ENCODE measurements at places on chromosomes 7 and 10.

DNA sequence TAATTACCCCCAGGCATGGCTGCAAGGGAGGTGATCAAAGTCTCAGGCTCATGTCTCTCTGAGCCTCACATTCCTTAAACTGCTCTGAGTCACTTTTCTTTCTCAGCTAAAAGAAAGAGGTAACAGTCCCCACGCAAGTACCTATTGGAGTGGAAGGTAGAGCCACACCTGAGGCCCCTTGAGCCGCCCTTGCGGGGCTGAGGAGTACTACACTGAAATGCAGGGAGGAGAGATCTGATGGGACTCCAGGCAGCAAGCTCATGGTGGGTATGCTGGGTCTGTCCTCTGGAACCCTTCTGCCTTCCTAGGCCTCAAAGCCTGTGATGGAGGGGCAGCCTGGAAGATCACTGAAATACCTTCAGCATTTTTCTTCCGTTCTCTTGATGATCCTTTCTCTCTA, 960.0 kb downstream of the DNAJB9 start:
- DNase-seq = no peak
- H3K27ac ChIP-seq = no peak overlapping the region
- no peaks in the 10 kb centered on the region for H3K4me1 ChIP-seq
- H3K4me3 ChIP-seq = no peak overlapping the region
- no peaks in the 10 kb centered on the region for H3K36me3 ChIP-seq
- H3K27me3 ChIP-seq = no peaks in the 10 kb centered on the region

GRCh38 chr10:54057357-54057756, 743.7 kb downstream of the PCDH15 start:
- no peak overlapping the region for H3K4me3 ChIP-seq
- DNase-seq = no peak
- no peaks in the 10 kb centered on the region for H3K27me3 ChIP-seq
- H3K27ac ChIP-seq = no peak overlapping the region

- peaks cover 8% of the 10 kb centered on the region for H3K4me1 ChIP-seq
- peaks cover 7% of the 10 kb centered on the region for H3K36me3 ChIP-seq
- H3K27ac ChIP-seq = no peak overlapping the region
- H3K4me3 ChIP-seq = no peak overlapping the region
- no peaks in the 10 kb centered on the region for H3K27me3 ChIP-seq
These were observed 8.7 kb downstream of the ZMIZ2 start for GRCh38 chr7:44757311-44757710.

- no peak overlapping the region for H3K27ac ChIP-seq
- no peaks in the 10 kb centered on the region for H3K27me3 ChIP-seq
- H3K4me3 ChIP-seq = no peak overlapping the region
- no peaks in the 10 kb centered on the region for H3K4me1 ChIP-seq
- no peaks in the 10 kb centered on the region for H3K36me3 ChIP-seq
- no peak for DNase-seq
These were observed 185.8 kb downstream of the HGF start for GRCh38 chr7:81583882-81584533.

- no peak overlapping the region for H3K27ac ChIP-seq
- no peaks in the 10 kb centered on the region for H3K4me1 ChIP-seq
- H3K36me3 ChIP-seq = peaks cover 6% of the 10 kb centered on the region
- H3K4me3 ChIP-seq = no peak overlapping the region
These were observed 632.1 kb upstream of the KCND2 start for GRCh38 chr7:119640861-119641260.

DNA sequence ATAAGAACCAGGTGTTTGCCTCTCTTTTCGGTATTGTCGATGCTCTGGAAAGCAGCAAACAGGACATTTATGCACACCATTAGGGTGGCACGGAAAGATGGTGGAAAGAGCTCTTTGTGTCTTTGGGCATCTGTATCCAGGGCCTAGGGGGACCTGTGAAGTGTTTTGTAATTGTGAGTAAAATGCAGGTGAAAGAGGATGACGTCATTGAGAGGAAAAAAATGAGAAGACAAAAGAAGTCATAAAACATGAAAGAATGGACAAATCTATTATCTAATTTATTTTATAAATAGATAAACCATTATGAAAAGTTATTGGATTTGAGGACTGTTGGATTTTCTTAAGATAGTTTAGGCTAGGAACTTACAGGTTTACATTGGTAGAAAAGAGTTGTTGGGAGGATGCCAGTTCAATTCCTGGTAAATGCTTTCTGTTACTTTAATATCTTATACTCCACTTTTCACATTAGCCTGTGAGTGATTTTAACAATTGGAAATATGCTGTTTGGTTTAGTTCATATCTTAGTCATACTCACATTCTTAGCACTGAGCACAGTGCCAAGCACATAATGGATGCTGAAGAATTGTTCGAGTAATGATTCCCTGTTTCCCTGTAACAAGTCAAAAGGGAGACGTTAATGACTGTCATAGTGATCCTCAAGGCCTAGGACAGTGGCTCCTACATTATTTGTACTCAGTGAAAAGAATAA, 62.6 kb downstream of the EXOC4 start:
- DNase-seq = no peak
- no peak overlapping the region for H3K4me3 ChIP-seq
- H3K27me3 ChIP-seq = no peaks in the 10 kb centered on the region
- no peak overlapping the region for H3K27ac ChIP-seq
- peaks cover 61% of the 10 kb centered on the region for H3K36me3 ChIP-seq

DNA sequence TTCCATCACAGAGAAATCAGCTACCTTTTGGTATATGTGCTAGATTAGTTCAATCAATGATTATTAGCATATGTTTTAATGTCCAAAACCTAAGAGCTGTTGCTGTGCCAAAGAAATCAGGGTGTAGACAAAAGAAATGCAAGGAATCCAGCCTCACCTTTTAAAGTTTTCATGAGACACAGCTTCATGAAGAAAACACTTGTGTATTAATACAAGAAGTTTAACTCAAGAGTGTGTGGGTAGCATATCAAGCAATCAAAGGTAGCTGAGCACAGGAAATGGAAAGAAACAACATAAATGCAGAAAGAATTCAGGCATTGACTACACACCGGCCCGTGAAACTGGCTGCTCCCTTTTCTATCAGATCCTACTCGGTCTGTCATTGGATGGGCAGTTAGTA, 76.0 kb upstream of the CAV2 start:
- no peak for DNase-seq
- H3K27ac ChIP-seq = no peak overlapping the region
- no peak overlapping the region for H3K4me3 ChIP-seq
- no peaks in the 10 kb centered on the region for H3K4me1 ChIP-seq
- no peaks in the 10 kb centered on the region for H3K36me3 ChIP-seq

- H3K27me3 ChIP-seq = no peaks in the 10 kb centered on the region
- H3K4me3 ChIP-seq = no peak overlapping the region
- no peaks in the 10 kb centered on the region for H3K36me3 ChIP-seq
- no peak overlapping the region for H3K27ac ChIP-seq
These were observed 9.3 kb upstream of the GATAD1 start for GRCh38 chr7:92437956-92438491.

GRCh38 chr7:134067164-134067563, 60.0 kb upstream of the LRGUK start:
- no peak overlapping the region for H3K27ac ChIP-seq
- no peak for DNase-seq
- peaks cover 35% of the 10 kb centered on the region for H3K36me3 ChIP-seq
- H3K4me3 ChIP-seq = no peak overlapping the region

GRCh38 chr7:26078437-26079336, 73.3 kb upstream of the NFE2L3 start:
- H3K27ac ChIP-seq = no peak overlapping the region
- H3K4me3 ChIP-seq = no peak overlapping the region

GRCh38 chr7:39338716-39339115, 227.5 kb upstream of the YAE1 start:
- DNase-seq = no peak
- H3K27ac ChIP-seq = no peak overlapping the region
- no peak overlapping the region for H3K4me3 ChIP-seq
- H3K36me3 ChIP-seq = no peaks in the 10 kb centered on the region
- no peaks in the 10 kb centered on the region for H3K4me1 ChIP-seq
- peaks cover 23% of the 10 kb centered on the region for H3K27me3 ChIP-seq

DNA sequence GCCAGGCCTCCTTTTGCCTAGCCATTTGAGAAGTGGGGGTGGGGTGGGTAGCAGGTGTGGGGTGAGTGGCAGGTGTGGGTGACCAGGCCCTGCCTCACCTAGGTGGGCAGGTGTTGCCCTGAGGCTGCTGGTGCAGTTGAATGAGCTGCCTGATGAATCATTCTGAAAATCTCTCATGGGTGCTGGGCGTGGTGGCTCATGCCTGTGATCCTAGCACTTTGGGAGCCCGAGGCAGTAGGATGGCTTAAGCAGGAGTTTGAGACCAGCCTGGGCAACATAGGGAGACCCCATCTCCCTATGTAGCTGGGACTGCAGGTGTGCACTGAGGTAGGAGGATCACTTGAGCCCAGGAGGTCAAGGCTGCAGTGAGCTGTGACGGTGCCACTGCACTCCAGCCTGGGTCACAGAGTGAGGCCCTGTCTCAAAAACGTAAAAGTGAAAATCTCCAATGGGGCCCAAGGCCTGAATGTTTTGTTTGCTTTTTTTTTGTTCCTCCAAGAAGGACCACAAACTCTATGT, 17.7 kb downstream of the TSPAN14 start:
- H3K4me3 ChIP-seq = peak overlapping the region; percentile 99
- no peak for DNase-seq

DNA sequence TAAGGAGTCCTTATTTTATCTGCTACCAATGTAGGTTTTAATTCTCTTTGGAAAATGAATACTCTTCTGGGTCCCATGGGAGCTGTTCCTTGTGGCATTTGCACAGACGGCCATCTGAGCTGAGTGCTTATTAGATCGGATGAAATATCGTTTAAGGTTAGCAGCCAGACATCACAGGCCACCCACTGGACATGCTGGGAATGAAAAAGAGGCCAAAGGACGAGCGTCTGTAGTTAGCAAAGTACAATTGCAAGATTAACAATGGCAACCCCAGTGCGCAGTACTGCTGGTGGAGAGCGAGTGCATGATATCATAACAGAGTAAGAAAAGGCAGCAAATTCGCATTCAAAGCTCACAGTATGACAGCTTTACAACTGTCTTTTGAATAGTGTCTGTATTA, 28.3 kb upstream of the CREB5 start:
- H3K36me3 ChIP-seq = no peaks in the 10 kb centered on the region
- no peak for DNase-seq
- H3K27me3 ChIP-seq = peaks cover 6% of the 10 kb centered on the region
- H3K4me3 ChIP-seq = no peak overlapping the region
- H3K27ac ChIP-seq = no peak overlapping the region
- H3K4me1 ChIP-seq = no peaks in the 10 kb centered on the region

DNA sequence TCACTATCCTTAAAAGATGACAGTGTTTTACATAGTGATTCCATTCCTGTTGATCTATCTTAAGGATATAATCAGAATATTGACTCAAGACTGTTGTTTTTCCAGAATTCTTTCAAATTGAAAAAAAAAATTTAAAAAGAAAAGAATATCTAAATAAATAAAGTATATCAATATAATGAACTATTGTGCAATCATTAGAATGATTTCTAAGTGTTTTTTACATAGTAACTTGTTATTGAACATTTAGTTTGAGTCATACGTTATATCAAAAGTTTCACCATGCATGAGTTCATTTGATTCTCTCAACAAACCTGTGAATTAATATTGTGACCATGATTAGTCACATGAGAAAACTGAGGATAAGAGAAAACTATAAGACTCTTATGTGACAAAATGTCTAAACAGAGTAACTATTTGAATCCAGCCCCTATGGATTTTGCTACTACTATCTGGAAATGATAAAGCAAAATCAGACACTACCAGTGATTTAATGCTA, 46.1 kb downstream of the KLF6 start:
- no peak overlapping the region for H3K4me3 ChIP-seq
- no peak overlapping the region for H3K27ac ChIP-seq
- no peak for DNase-seq
- H3K27me3 ChIP-seq = no peaks in the 10 kb centered on the region
- peaks cover 22% of the 10 kb centered on the region for H3K4me1 ChIP-seq

- no peak overlapping the region for H3K4me3 ChIP-seq
- H3K27ac ChIP-seq = no peak overlapping the region
- DNase-seq = no peak
- peaks cover 8% of the 10 kb centered on the region for H3K4me1 ChIP-seq
- H3K27me3 ChIP-seq = peaks cover 15% of the 10 kb centered on the region
- no peaks in the 10 kb centered on the region for H3K36me3 ChIP-seq
These were observed 324.7 kb upstream of the NPVF start for GRCh38 chr7:25552998-25553397.

- no peak overlapping the region for H3K27ac ChIP-seq
- DNase-seq = no peak
- no peaks in the 10 kb centered on the region for H3K4me1 ChIP-seq
- H3K27me3 ChIP-seq = no peaks in the 10 kb centered on the region
- H3K36me3 ChIP-seq = no peaks in the 10 kb centered on the region
These were observed 261.5 kb upstream of the IMMP2L start for GRCh38 chr7:111823826-111824225.

DNA sequence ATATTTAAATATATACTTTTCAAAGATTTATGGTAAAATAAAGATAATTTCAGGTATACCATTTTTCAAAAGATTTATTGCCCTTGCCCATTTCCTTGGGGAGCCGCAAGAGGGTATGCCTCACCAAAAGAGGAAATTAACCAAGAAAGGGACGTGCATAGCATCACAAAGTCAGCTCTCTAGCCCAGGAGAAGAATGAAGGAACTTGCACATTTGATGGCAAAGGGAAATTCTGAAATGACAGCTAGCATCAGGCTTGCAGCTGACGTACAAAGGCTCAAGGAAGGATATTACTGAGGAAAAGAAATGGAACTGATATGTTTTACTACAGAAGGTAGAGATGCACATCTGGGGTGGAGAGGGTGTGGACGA, 93.6 kb upstream of the RSU1 start:
- H3K4me1 ChIP-seq = peaks cover 11% of the 10 kb centered on the region
- peak overlapping the region; percentile 16 for H3K27ac ChIP-seq
- no peaks in the 10 kb centered on the region for H3K27me3 ChIP-seq
- no peak for DNase-seq
- no peak overlapping the region for H3K4me3 ChIP-seq
- H3K36me3 ChIP-seq = peaks cover 8% of the 10 kb centered on the region

GRCh38 chr10:99682752-99683151, 23.4 kb downstream of the ENTPD7 start:
- no peaks in the 10 kb centered on the region for H3K27me3 ChIP-seq
- H3K36me3 ChIP-seq = peaks cover 7% of the 10 kb centered on the region
- no peaks in the 10 kb centered on the region for H3K4me1 ChIP-seq
- H3K4me3 ChIP-seq = no peak overlapping the region

GRCh38 chr10:128633864-128634540, 507.8 kb upstream of the MKI67 start:
- H3K4me3 ChIP-seq = no peak overlapping the region
- H3K27me3 ChIP-seq = peaks cover 9% of the 10 kb centered on the region
- DNase-seq = no peak
- no peaks in the 10 kb centered on the region for H3K36me3 ChIP-seq
- no peaks in the 10 kb centered on the region for H3K4me1 ChIP-seq
- no peak overlapping the region for H3K27ac ChIP-seq

DNA sequence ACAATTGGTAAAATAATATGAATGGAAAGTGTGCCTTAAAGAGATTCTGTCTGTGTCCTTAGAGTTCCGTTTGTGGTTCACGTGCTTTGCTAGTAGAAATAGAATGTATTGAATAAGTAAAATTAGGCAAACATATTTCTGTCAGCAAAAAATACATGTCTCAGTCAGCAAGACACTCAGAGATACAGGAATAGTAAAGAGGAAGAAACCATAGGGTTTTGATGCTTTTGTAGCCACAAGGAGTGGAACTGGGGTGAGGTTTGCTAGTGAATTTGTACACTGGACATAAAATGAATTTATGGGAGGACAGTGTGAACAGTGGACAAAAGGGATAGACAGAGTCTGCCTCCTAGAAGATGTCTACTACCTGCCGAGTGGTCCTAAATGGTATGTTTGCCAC, 289.2 kb upstream of the NRP1 start:
- H3K36me3 ChIP-seq = no peaks in the 10 kb centered on the region
- H3K4me1 ChIP-seq = no peaks in the 10 kb centered on the region
- H3K27me3 ChIP-seq = peaks cover 12% of the 10 kb centered on the region
- DNase-seq = no peak
- H3K4me3 ChIP-seq = no peak overlapping the region
- no peak overlapping the region for H3K27ac ChIP-seq

Data from naive thymus-derived CD8-positive, alpha-beta T cell (primary cell).